ENCODE measurements at places on chromosomes 5 and 9. TPM values are rescaled to one million over a fixed set of nuclear protein-coding genes. Genes with fewer than 3 reads are reported as not detected.
A peak's percentile ranks its signal among the peaks of the same experiment; 100 is the strongest.

GRCh38 chr5:170448221-170448620, 55.6 kb upstream of the KCNIP1 start:
- no peak for DNase-seq

DNA sequence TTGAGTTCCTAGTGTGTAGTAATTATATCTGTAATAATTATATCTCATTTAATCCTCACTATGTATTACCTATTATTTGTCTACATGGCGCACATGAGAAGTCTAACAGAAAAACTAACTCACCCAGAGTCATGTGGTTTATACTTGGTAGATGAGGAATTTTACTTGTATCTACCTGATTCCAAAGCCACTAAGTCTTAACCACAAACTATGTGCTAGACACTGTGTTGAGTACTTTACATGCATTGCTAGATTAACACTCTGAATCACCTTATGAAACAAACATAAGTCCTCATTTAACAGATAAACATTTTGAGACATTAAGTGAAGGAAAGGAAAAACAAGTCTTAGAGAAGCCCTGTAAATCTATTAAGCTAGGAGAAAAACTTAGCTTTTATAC, 404.8 kb downstream of the TLR4 start:
- DNase-seq, result no peak

- no peak for DNase-seq
These were observed 124.4 kb downstream of the TENT4A start for GRCh38 chr5:6837519-6838110.

DNA sequence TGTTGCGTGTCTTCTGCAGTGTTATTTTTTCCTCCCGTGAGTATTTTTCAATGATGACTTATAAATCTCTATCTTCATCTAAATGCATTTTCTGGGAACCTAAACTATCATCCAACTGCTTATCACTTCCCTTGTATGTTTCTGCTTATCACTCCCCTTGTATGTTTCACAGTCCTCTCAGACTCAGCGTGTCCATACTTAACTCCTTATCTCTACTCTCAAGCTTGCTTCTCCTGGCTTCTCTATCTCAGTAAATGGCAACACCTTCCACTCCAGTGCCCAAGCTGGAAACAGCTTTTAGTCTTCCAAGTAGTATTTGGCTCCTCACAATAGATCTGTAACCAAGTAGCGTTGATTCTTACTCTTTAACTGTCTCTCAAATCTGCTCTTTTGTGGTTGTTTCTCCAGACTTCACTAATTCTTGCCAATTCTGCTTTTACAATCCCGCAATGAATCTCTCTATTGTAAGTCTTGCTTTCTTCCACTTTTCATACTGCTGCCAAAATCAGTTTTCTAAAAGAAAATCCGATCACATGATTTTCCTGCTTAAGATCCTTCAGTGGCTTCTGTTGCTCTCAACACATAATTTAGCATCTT, 33.8 kb upstream of the TXNDC8 start:
- DNase-seq, result no peak

- no peak for DNase-seq
These were observed 18.3 kb upstream of the MLLT3 start for GRCh38 chr9:20640331-20641187.

The OTULINL gene
- total RNA-seq, result 18.8 TPM

The SPRY4 gene
- 4.5 TPM for total RNA-seq

DNA sequence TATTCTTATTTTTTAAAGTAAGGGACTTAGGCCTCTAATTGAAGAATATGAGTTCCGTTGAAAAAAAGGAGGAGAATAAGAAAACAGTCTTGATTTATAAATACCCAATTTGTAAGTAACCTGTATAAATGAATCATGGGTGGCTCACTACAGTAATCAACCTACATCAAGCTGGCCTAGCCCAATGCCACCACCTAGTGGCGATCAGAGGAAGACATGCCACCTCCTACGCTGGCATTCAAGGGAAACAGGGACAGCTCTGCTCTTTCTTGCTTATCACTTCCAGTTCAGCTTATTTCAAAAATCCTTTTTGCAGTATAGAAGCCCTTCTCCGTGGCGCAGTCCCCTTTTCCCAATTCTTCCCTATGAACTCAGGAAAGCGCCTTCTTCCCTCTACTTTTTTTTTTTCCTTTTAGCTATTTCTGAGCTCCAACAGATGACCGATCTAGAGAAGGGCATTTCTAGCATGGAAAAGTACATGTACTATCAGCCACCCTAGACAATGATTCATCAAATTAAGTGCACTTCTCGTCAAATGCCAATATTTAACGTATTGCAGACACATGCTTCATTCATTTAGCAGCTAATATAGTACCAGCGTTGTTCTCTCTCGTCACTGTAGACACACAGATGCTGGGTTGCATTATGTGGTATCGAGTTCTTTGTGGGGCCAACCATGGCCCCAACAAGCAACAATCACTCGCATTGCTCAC, 28.3 kb downstream of the PTPN3 start:
- DNase-seq, result peak; percentile 28

DNA sequence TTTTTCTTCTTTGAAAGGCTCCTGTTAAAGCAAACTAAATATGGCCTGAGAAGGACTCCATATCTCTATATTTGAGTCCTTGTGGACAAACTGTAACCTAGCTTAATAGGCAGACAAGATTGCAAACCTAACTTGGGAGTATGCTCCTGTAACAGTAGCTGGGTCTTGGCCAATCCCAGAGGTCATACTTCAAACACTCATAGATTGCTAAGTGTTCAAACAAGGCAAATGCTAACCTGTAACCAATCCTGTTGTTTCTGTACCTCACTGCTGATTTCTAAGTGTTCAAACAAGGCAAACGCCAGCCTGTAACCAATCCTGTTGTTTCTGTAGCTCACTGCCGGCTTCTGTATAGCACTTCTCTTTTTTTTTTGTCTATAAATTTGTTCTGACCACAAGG, 50.6 kb upstream of the CLK4 start:
- no peak for DNase-seq

DNA sequence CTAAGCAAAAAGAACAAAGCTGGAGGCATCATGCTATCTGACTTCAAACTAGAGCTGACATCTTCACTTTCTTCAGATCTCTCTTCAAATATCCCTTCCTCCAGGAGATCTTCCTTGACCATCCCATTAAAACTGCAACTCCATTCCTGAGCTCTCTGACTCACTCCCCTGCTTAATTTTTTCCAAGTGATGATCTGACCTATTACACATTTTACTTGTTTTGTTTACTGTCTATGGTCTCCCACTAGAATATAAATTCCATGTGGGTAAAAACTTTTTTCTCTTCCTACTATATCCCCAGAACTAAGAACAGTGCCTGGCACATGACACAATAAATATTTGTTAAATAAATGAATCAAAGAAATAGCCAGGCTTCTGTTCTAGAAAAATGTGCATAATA, 87.5 kb downstream of the SLIT3 start:
- DNase-seq, result no peak

DNA sequence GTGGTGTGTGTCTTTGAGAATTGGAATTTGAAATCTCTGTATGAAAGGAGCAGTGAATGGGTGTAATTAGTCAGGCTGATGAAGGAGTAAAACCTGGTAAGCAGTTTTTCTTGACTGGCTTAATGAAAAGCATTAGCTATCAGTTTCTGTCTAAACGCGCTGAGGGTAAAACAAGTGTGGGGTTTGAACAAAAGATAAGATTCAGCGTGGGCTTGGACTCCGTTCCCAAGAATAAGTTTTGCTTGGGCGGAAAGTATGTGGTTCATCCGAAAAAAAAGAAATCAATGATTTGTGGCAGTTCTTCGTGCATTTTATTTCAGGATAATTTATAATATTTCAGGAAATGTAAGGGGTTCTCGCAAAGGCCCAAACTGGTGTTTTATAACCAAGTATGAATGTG, 217.3 kb downstream of the NTRK2 start:
- DNase-seq, result no peak

The ERGIC1 gene
- total RNA-seq, result 33.0 TPM

GRCh38 chr9:5642170-5642569, 13.3 kb downstream of the RIC1 start:
- DNase-seq, result no peak

DNA sequence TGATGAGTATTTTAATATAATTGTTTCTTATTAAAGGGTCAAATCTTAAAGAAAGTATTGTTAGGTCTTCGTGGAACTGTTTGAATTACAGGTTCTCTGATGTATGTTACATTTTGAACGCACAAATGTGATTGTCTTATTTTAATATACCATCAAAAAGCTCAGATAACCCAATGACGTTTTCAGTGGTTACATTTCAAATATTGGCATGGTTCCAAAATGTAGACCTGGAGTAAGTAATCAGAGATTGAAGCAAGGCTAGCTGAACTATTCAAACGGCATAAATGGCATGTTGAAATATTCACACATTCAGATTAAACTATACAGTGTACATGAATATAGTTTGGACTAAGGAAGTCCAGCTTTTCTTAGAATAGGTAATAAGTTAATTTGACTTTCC, 281.7 kb upstream of the EFNA5 start:
- DNase-seq, result no peak

Measured in frontal cortex (tissue), 4 donors.